D341Med (cell line): ENCODE measurements at places on chromosomes 7 and 10.

DNA sequence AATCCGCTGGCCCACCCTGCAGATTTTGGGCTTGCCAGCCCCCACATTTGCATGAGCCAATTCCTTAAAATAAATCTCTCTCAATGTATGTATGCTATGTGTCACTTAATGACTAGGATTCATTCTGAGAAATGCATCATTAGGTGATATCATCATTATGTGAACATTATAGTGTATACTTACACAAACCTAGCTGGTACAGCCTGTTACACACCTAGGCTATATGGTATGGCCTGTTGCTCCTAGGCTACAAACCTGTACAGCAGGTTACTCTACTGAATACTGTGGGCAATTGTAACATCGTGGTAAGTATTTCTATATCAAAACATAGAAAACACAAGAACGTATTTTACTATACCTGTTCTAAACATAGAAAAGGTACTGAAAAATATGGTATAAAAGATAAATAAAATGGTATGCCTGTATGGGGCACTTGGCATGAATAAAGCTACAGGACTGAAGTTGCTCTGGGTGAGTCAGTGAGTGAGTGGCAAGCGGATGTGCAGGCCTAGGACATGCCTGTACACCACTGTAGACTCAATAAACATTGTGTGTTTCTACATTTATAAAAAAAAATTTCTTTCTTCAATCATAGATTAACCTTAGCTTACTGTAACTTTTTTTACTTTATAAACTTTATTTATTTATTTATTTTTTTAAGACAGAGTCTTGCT is 135.9 kb downstream of the ABCA13 start:
- no peak for DNase-seq

DNA sequence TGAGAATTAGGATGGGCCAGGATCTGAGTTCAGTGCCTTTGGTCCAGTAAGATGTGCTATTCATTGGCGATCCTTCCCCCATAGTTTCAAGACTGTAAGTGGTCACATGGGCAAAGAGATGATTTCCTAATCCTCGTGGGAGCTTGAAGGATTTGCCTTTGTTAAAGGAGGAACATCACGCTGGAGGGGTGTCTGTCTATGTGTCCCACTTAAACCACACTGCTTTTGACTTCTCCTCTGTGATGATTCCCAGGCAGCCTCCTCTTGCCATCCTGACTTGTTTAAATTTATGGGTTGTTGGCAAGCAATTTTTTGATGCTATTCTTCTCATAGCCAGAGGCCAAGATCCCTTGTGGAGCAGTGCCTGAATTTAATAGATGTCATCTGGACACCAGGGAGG is 154.0 kb downstream of the TCF7L2 start:
- no peak for DNase-seq

DNA sequence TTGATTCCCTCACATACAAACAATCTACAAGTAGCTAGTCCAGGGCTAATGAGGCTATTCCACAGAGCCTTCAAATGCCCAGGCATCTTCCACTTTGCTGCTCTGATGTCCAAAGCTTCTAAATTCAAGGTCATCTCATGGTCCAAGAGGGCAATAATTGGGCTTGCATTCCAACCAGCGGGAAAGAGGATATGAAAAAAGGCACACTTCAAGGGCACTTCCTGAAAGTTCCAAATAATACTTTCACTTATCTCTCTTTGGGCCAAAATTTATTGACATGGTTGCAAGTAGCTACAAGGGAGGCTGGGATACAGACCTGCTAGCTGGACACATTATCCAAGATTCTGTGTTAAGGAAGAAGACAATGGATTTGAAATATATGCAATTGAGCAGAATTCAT is 25.2 kb upstream of the APBB1IP start:
- no peak for DNase-seq

GRCh38 chr10:26486304-26486703 is 48.2 kb downstream of the APBB1IP start:
- DNase-seq = no peak

- no peak for DNase-seq
Measured at GRCh38 chr10:93420091-93420490, 62.0 kb downstream of the MYOF start.

- no peak for DNase-seq
Measured at GRCh38 chr7:135666156-135666555, 3.8 kb downstream of the STMP1 start.

GRCh38 chr7:913736-914520 is 37.6 kb downstream of the GET4 start:
- no peak for DNase-seq

DNA sequence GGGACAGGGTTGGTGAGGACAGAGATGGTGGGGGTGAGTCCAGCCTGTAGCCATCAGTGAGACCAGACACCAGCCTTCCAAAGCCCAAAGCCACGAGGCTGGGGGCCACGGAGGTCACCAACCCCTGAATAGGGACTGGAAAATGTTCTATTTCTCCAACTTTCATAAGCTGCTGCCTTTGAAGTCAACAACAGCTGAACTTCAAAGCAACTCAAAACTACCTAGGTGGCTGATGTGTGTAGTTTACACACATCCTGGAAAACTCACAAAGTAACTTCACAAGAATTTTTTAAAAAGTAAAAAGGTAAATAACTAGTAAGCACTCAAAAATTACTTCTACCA is 88.8 kb downstream of the CHST15 start:
- DNase-seq = no peak

GRCh38 chr10:80515511-80515910 is 22.2 kb upstream of the SH2D4B start:
- DNase-seq = no peak

GRCh38 chr7:25222666-25223065 is 5.6 kb downstream of the NPVF start:
- no peak for DNase-seq

DNA sequence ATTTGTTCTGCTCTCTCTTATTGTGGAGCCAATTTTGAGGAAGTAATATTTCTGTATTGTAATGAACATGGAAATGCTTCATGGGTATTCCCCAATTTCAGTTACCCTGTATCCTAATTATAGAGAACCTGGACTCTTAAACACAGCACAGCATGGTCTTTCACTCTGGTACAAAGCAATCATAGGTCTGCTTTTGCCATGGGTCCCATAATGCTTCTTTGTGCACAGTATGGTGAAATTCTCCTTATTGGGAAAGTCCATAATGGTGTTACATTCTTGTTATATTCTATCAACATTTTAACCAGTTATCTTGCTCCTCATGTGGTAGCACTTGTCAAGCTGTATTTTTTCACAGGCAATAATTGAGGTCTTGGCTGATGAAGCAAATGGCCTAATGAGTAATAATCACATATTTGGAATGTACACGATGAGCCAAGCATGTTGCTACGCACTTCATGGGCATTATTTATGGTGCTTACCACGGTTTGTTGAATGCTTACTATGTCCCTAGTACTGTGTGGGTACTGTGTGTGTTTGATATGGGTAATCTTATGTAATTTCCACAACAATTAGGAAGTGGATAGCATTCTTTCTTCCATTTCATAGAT is 42.9 kb downstream of the PRKG1 start:
- no peak for DNase-seq

GRCh38 chr7:41136551-41136950 is 566.3 kb downstream of the INHBA start:
- no peak for DNase-seq

- DNase-seq = no peak
Measured at GRCh38 chr7:216360-217300, 24.3 kb downstream of the FAM20C start.

DNA sequence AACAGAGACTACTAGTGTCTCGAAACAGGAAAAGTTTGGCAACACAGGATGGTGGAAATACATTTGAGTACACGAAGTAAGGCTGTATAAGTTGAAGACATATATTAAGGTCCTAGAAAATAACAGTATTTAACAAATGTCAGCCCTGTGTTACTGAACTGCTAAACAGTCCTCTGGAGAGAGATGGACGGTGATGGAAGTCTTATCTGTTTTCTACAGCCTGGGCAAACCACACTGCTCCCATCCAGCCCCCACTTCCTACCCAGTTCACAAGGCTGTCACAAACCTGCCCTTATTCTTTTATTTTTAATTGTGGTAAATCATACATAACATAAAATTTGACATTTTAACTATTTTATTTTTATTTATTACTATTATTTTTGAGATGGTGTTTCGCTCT is 179.1 kb downstream of the DNAJC1 start:
- no peak for DNase-seq

DNA sequence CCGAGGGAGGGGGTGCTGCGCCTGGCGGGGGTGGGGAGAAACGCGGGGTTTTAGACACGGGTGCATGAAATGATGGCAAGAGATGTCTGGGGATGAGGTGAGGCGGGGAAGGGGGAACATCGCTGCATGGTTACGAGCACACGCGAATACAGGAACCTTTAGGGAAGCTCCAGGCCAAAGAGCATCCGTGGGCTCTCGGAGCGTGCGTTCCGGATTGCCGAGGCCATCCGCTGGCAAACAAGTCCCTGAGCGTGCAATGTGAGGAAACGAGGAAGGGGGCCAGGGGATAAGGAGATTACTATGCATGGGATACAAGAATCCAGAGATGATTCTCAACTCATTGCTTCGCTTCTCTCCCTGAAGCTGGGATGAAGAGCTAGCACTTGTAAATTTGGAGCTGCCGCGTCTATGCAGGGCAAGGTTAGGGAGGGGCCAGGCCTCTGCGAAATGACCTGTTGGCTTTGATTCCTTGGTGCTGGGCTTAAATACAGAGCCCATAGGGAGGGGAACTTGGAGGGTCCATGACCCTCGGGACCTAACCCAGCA is 520 bp upstream of the WNT2 start:
- DNase-seq = no peak

GRCh38 chr7:154869436-154869835 is 133.5 kb downstream of the PAXIP1 start:
- no peak for DNase-seq

GRCh38 chr7:151732292-151732691 is 144.6 kb downstream of the PRKAG2 start:
- no peak for DNase-seq

GRCh38 chr10:90420637-90421318 is 437.1 kb downstream of the HTR7 start:
- no peak for DNase-seq

DNA sequence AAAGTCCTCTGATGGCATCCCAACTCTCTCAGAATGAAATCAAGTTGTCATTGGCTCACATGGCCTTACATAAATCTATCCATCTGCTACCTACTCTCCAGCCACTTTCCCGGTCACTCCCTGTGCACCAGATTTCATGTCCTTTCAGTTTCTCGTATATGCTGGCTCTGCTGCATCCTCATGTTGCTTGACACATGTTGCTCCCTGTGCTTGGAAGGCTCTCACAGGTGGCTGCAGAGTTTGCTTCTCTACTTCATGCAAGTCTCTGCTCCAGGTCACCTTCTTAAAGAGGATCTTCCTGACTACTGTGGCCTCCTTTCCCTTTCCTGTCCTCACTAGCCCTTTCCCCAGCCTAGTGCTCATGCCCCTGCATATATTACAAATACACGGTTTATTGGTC is 48.3 kb downstream of the MRPL32 start:
- DNase-seq = no peak
